ENCODE measurements at places on chromosomes 5 and 9. TPM values are rescaled to one million over a fixed set of nuclear protein-coding genes. Genes with fewer than 3 reads are reported as not detected.

WDR38 gene
- total RNA-seq, result not detected

PKD2L2 gene
- total RNA-seq, result not detected

HSPA5 gene
- total RNA-seq, result 68.3 TPM

FAM174A gene
- total RNA-seq, result 23.2 TPM

RPS14 gene
- total RNA-seq, result 3,263 TPM

OR1L1 gene
- total RNA-seq, result not detected

PCDHAC2 gene
- 0.52 TPM for total RNA-seq

C9orf43 gene
- 1.9 TPM for total RNA-seq

UBE2QL1 gene
- 1.7 TPM for total RNA-seq

C1QTNF2 gene
- total RNA-seq, result not detected

MSH3 gene
- 11.4 TPM for total RNA-seq

SPATA31A1 gene
- total RNA-seq, result not detected

SV2C gene
- 0.96 TPM for total RNA-seq

EPB41L4A gene
- total RNA-seq, result 6.4 TPM

PITX1 gene
- 6.7 TPM for total RNA-seq

DMXL1 gene
- total RNA-seq, result 91.1 TPM

INSYN2B gene
- not detected for total RNA-seq

EIF4E1B gene
- total RNA-seq, result 0.28 TPM

PCDHGA5 gene
- 2.2 TPM for total RNA-seq
